ENCODE measurements at places on chromosomes 7 and 10.

DNA sequence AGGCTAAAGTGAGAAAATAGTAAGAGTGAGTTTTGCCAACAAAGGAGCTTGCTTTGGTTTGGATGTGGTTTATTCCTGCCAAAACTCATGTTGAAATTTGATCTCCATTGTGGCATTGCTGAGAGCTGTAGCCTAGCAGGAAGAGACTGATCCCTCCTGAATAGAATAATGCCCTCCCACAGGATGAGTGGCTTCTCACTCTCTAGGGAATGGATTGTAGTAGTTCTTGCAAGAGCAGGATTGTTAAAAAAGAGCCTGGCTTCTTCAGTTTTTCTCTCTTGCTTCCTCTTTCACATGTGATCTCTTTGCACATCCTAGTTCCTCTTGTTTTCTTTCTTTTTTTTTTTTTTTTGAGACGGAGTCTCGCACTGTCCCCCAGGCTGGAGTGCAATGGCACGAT is 34.4 kb downstream of the ASAH2 start:
- DNase-seq, result no peak

- DNase-seq, result no peak
Measured at GRCh38 chr7:121395494-121395960, 581 bp downstream of the FAM3C start.

GRCh38 chr7:109206196-109206595 is 636.5 kb downstream of the DNAJB9 start:
- no peak for DNase-seq

GRCh38 chr7:22469371-22470143 is 30.4 kb downstream of the STEAP1B start:
- DNase-seq, result no peak

DNA sequence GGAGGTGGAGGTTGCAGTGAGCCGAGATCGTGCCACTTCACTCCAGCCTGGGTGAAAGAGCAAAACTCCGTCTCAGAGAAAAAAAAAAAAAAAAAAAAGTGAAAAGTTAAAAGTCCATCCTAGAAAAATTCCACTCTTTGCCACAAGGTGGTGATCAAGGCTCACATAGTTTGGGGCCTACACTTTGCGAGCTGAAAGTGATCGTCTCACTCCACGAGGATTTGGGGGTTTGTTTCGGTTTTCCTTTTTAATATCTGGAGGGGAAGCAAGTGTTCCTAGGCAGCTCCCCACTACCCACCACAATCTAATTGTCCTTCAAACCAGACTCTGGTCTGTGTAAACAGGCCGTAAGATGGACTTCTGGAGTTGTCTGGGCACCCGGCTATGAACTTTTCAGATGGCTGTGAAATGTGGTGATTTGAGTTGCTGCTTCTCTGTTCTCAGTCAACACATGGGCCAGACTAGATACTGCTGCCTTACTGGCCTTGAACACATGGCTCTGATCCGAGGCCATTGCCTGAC is 27.1 kb downstream of the PRLHR start:
- no peak for DNase-seq

DNA sequence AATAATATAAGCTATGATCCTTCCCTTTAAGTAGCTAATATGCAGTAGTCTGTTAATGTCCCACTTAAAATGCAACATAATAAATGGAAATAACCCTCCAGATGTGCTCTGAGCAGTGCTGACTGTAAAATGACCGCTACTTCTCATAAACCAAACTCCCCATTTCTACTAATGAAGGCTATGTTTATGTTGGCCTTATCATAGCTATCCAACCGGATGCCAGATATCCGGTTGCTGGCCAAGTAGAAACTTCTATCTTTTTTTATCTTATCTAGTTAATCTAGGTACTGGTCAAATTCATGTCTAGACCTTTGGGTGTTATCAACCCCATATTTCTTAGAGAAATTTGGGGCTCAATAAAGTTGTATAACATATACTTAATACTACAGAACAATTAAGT is 56.6 kb downstream of the CHRM2 start:
- no peak for DNase-seq

DNA sequence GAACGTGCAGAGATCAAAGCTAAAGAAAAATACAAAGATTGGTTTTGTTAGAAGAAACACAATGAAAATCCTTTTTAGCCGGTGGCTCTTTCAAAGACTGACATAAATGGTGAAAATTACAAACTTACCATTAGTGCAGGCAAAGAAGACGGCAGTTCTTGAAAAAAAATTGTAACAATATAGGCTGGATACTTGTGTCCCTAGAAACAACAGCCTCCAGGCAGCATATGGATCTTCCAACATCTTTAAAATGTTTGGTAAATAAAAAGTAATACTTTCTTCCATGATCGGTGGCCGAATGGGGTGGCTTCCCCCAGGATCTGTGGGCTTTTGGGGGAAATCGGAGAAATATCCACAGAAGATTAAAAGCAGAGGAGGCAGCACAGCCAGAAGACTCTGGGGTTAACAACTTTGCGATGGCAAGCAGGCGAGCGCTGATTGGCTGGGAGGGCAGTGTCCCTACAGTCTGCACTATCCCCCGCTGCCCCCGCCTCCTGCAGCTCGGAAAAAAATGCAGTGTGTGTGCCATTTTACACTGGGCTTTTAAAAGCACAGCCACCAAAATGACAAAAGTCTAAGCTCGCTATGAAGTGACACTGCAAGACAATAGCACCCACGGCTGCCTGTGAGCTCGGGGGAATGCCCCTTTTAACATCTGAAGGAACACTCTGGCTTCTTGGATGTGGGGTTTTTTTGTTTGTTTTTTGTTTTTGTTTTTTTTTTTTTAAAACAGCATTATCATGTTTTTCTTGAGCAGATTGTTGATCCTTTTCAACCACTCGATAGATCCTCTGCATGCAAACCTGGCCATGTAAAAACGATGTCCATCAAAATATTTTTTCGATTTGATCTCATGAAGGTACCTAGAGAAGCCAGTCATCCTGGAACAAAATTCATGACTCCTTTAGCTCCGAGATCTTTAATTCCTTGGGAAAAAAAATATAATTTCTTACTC is 31.7 kb upstream of the EPC1 start:
- peak; percentile 97 for DNase-seq

- DNase-seq, result no peak
Measured at GRCh38 chr10:127267442-127267841, 71.1 kb upstream of the INSYN2A start.

DNA sequence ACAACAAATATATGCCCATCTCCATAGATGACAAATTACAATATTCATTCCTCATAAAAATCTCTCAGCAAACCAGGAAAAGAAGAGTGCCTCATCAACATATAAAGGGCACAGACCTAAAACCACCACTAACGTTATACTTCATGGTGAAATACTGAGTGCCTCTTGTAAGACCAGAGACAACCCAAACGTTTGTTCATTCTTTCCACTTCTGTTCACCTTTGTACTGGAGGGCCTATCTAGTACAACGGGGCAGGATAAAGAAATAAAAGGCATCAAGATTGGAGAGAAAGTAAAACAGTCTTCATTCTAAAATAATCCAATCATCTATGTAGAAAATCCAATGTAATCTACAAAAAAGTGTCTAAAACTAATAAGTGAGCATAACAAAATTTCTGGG is 79.1 kb downstream of the LARP4B start:
- no peak for DNase-seq

DNA sequence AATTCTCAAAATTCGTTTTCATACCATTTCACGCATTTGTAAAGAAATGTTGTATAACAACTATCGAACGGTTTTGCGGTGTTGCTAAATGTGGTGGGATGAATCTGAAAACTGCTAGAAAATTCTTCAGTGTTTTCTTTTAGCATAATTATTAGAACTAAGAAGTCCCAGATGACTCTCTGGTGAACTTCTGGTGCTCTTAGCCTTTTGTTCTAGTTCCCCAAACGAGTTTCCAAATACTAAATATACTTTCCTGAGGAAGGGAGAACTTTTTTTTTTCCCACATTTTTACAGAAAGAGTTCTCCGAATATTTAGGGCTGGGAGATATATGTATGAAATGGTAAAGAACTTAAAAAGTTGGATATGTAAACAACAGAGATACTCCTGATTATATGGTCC is 82.5 kb downstream of the ICA1 start:
- no peak for DNase-seq

DNA sequence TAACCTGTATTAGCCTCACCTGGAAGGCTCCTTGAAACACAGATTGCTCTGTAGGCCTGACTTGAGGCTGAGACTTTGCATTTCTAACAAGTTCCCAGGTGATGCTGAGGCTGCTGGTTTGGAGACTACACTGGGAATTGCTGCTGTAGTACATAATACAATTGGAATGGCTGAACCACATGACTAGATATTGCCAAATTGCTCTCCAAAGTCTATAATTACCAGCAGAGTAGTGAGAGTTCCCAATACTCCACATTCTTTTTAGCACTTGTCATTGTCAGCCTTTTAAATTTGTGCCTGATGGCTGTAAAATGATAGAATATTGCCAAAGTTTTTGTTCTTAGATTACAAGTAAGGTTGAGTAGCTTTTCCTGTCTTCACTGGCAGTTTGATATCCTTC is 39.9 kb downstream of the PLEKHA8 start:
- DNase-seq, result no peak

GRCh38 chr7:18151422-18151821 is 123.8 kb upstream of the PRPS1L1 start:
- DNase-seq, result no peak

GRCh38 chr10:132905661-132906060 is 36.7 kb downstream of the CFAP46 start:
- DNase-seq, result no peak

GRCh38 chr7:4056552-4057288 is 625.4 kb upstream of the FOXK1 start:
- DNase-seq, result no peak

DNA sequence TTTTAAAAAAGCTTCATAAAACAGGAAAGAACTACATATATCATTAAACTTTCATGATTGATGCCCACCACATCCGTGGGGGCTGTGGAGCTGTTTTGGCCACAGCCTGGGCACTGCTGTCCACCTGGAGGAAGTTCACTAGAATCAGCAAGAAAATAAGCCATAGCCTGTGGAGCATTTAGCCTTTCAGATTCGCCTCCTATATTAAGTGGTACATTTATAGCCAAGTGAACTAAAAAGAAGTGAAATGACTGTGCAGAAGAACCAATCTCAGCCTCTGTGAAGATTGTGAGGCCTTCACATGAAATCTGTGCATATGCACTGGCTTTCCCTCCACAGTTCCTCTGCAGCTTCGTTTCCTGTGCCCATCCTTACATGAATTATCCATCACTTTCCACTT is 23.5 kb downstream of the WNT16 start:
- DNase-seq, result no peak

Measured in cerebellar nuclear complex (tissue), 1 donor.